ENCODE measurements at places on chromosomes 5 and 9. TPM values are rescaled to one million over a fixed set of nuclear protein-coding genes. Genes with fewer than 3 reads are reported as not detected.

Gene NR5A1
- total RNA-seq = not detected

Gene RBM27
- 32.0 TPM for total RNA-seq

Gene PHPT1
- 105 TPM for total RNA-seq

Gene GNE
- 32.4 TPM for total RNA-seq

Gene RNF183
- not detected for total RNA-seq

Gene PLPP6
- total RNA-seq = 8.2 TPM

Gene OSMR
- total RNA-seq = 114 TPM

Gene FOXD4L4
- not detected for total RNA-seq

Data from fibroblast of villous mesenchyme (primary cell).